ENCODE measurements at places on chromosomes 11 and 22.

DNA sequence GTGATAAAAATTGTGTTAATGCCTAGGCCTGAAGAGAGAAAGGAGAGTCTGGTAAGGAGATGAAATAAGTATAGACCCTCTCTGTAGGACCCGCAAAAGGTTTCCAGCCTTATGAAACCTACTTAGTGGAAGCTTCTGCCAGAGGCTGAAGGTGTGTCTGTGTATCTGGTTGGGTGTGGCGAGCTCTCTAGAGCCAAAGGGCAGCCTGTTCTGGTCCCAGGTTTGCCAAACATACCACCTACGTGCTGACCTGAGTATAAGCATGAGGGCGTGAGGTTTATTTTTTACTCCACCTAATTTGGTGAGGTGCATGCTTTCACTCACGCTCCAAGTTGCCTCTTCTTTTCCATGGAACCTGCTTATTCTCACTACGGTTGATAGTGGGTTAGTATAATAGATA is 5.6 kb downstream of the CSTPP1 start:
- no peak overlapping the region for H3K4me3 ChIP-seq
- no peaks in the 10 kb centered on the region for H3K36me3 ChIP-seq
- H3K27me3 ChIP-seq = no peaks in the 10 kb centered on the region
- H3K27ac ChIP-seq = no peak overlapping the region

GRCh38 chr11:19394525-19395016 is 153.8 kb upstream of the E2F8 start:
- H3K27me3 ChIP-seq = no peaks in the 10 kb centered on the region
- no peak for DNase-seq
- H3K4me1 ChIP-seq = no peaks in the 10 kb centered on the region
- no peak overlapping the region for H3K27ac ChIP-seq

DNA sequence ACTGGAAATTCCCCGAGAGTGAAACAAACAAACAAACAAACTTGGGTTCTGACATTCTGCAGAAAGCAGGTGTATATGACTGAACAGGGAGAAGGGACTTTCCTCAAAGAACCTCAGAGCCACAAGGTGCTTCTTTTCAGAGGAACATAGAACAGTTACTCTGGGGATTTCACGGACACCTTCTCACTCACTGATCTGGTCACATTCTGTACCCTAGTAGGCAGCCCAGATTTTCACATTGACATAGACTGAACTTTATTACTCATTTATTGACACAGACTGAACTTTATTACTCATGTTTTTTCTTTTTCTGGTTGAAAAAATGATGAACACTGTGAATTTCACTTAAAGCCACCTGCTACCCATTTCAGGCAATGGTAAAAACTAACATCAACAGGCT is 263.0 kb downstream of the OPCML start:
- no peak overlapping the region for H3K27ac ChIP-seq
- H3K4me3 ChIP-seq = no peak overlapping the region
- H3K27me3 ChIP-seq = no peaks in the 10 kb centered on the region
- H3K4me1 ChIP-seq = no peaks in the 10 kb centered on the region

GRCh38 chr11:8282631-8283030 is 19.0 kb upstream of the LMO1 start:
- DNase-seq = no peak
- H3K4me3 ChIP-seq = no peak overlapping the region
- H3K36me3 ChIP-seq = no peaks in the 10 kb centered on the region
- H3K27me3 ChIP-seq = no peaks in the 10 kb centered on the region

- DNase-seq = no peak
- no peaks in the 10 kb centered on the region for H3K27me3 ChIP-seq
- peak overlapping the region; percentile 91 for H3K27ac ChIP-seq
- peak overlapping the region; percentile 99 for H3K4me3 ChIP-seq
- peaks cover 16% of the 10 kb centered on the region for H3K4me1 ChIP-seq
Observed at GRCh38 chr11:2401436-2401984, 960 bp downstream of the TSSC4 start.

- peak overlapping the region; percentile 100 for H3K27ac ChIP-seq
- H3K27me3 ChIP-seq = no peaks in the 10 kb centered on the region
- peak; percentile 48 for DNase-seq
Observed at GRCh38 chr22:46086577-46087335, 63.6 kb upstream of the PPARA start.

DNA sequence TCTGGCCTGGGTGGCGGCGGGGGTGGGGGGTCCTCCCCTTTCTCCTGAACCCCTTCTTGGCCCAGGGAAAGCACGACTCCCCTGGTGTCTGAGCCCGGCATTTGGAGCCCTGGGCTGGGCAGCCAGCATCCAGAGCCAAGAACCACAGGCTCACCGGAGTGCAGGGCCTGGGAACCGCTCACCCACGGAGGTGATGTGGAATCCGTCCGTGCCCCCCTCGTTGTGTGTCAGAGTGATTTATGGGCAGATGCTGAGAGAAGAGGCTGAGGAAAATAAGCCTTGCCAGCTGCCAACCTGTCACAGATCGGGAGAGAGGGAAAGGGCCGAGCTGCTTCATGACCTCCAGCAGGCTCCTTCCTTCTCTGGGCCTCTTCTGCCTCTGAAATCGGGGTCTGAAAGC is 33.7 kb downstream of the WNT11 start:
- H3K27me3 ChIP-seq = no peaks in the 10 kb centered on the region
- no peak overlapping the region for H3K27ac ChIP-seq
- no peaks in the 10 kb centered on the region for H3K4me1 ChIP-seq
- H3K4me3 ChIP-seq = no peak overlapping the region

- no peak overlapping the region for H3K4me3 ChIP-seq
- H3K27me3 ChIP-seq = no peaks in the 10 kb centered on the region
- no peak for DNase-seq
- H3K27ac ChIP-seq = no peak overlapping the region
- H3K36me3 ChIP-seq = no peaks in the 10 kb centered on the region
Observed at GRCh38 chr11:9347100-9347499, 32.7 kb upstream of the TMEM41B start.

GRCh38 chr11:117045196-117045595 is 53.0 kb downstream of the SIK3 start:
- no peaks in the 10 kb centered on the region for H3K27me3 ChIP-seq
- no peak overlapping the region for H3K4me3 ChIP-seq
- no peak for DNase-seq

- H3K4me3 ChIP-seq = no peak overlapping the region
- H3K4me1 ChIP-seq = no peaks in the 10 kb centered on the region
- H3K27me3 ChIP-seq = no peaks in the 10 kb centered on the region
- no peak overlapping the region for H3K27ac ChIP-seq
Observed at GRCh38 chr11:19832086-19832750, 119.6 kb downstream of the NAV2 start.

DNA sequence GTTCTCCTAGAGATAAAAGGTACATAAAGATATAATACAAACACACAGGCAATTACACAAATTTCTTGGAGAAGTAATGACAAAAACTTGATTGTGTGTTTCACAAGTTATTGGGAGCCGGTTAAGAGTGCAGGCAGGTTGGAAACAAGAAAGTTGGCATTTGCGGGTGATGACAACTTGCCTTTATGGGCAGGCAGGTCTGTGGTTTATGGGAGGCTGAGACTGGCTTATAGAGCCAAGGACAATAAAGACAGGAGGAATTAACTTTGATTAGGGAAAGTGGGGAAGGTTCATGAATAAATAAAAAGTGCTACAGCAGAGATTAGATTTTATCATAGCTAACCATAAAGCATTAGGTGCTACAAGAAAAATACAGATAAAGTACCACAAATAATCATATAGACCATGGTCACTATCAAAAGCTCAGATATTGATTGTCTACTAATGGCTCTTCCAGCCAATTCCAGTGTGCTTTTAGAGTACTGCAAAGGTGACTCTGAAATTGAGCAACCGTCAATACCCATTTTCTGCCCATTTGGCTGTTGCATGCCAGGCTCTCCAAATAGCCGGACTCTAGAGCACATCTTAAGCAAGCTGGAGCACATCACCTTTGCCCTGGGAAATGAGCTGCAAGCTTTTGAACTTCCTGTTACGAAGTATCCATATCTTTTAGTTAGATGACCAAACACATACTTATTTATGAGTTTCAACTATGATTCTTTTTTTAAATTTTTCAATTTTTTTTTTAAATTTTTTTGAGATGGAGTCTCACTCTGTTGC is 33.9 kb upstream of the GAB2 start:
- DNase-seq = no peak
- H3K27me3 ChIP-seq = no peaks in the 10 kb centered on the region
- no peaks in the 10 kb centered on the region for H3K36me3 ChIP-seq
- H3K27ac ChIP-seq = no peak overlapping the region
- no peak overlapping the region for H3K4me3 ChIP-seq
- H3K4me1 ChIP-seq = no peaks in the 10 kb centered on the region

DNA sequence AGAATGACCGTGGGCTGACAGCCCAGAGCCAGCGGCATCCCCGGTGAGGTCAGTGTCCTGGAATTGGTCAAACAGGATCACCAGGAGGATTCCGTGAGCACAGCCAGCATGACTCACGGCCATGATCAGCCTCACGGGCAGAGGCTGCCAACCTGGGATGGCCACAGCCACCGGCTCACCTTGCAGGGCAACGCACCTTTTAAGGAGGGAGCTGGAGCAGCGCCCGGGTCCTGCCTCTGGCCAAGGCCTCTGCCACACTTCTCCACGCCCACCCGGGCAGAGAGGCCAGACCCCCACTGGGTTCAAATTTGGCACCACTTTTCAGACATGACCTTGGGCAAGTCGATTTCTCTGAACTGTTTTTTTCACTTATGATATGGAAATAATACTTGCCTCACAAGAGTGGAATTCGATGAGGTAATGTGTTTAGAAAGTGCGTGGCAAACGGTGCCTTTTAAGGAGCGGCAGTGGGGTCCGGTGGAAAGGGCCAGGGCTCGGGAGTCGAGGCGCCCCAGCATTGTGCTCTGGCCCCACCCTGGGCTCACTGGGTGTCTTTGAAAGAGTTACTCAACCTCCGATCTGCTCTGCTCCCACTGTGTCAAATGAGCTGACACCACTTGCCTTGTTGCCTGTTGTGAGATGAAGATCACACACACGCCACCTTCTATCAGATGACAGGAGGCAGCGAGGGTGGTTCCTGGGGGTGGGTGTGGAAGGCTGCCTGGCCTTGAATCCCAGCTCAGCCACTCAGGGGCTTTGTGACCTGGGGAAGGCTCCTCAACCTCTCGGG is 16.0 kb downstream of the TXN2 start:
- H3K4me3 ChIP-seq = no peak overlapping the region
- H3K4me1 ChIP-seq = peaks cover 11% of the 10 kb centered on the region
- no peaks in the 10 kb centered on the region for H3K27me3 ChIP-seq

GRCh38 chr22:36979016-36979910 is 40.0 kb downstream of the TST start:
- no peaks in the 10 kb centered on the region for H3K36me3 ChIP-seq
- H3K27ac ChIP-seq = no peak overlapping the region
- no peak overlapping the region for H3K4me3 ChIP-seq
- H3K4me1 ChIP-seq = no peaks in the 10 kb centered on the region
- no peaks in the 10 kb centered on the region for H3K27me3 ChIP-seq

DNA sequence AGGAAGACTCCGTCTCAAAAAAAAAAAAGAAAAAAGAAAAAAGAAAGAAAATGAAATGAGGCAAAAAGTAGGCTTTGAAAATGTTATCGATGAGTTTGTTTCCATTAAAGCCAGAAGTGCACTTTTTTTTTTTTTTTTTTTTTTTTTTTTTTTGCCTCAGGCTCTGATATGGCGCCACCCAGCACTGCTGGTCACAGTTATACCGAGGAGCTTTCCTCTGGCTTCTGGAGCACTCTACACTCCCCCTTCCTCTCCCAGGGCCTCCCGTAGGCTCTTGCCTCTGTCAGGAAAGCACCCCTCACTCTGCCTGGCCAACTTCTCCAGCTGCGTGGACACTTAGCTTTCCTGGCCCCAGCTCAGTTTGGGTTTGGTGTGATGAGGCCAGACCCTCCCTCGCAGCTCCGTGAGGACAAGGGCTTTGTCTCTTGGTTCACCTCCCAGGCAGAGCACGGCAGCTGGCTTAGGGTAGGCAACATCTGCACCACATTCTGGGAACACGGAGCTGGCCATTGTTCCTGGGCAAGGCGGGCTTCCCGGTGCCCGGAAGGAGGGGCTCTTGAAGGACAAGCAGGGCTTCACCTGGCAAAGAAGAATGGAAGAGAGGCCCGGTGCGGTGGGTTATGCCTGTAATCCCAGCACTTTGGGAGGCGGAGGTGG is 16.9 kb downstream of the FADS2 start:
- H3K27me3 ChIP-seq = no peaks in the 10 kb centered on the region
- H3K4me3 ChIP-seq = no peak overlapping the region

DNA sequence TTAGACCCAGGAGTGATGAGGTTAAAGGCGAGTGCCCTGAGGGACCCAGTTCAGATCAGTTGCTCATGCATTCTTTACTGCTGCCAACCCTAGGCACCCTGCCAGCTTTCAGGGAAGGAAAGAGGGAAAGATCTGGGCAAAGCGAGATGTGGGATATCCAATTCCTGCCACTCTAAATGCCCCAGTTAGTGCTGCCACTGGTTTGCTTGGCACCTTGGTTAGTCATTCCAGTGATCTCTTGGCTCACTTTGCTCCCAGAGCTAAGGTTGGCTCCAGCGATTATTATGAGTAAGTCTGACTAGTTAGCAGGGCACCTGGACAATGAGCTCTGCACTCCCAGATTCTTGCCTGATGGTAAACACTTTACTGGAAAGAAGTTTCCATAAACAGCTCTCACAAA is 85.0 kb downstream of the INSC start:
- DNase-seq = no peak
- H3K4me1 ChIP-seq = no peaks in the 10 kb centered on the region
- no peak overlapping the region for H3K27ac ChIP-seq

GRCh38 chr22:44025171-44026065 is 1.3 kb downstream of the PARVB start:
- DNase-seq = no peak
- no peaks in the 10 kb centered on the region for H3K36me3 ChIP-seq
- peak overlapping the region; percentile 32 for H3K4me3 ChIP-seq
- no peaks in the 10 kb centered on the region for H3K27me3 ChIP-seq
- H3K27ac ChIP-seq = peak overlapping the region; percentile 85
- peaks cover 4% of the 10 kb centered on the region for H3K4me1 ChIP-seq

DNA sequence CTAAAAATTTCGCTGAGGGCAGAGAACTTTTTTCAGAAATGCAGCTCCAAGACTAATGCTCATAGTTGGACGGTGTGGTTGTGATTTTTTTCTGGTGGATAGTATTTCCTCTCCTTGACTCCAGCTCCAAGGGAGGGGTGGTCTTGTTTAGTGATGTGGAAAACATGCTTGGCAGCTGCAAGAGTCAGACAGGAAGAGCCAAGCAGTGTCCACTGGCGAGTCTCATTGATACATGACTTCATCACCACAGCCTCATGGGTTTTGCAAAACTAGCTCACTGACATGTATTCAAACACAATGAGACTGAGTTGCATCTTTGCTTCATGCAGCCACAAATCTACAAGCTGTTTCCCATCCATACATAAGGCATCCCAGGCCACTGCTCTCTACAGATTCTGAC is 7.3 kb upstream of the KCNJ1 start:
- H3K4me1 ChIP-seq = no peaks in the 10 kb centered on the region
- no peak overlapping the region for H3K4me3 ChIP-seq
- no peak for DNase-seq
- no peaks in the 10 kb centered on the region for H3K36me3 ChIP-seq
- H3K27me3 ChIP-seq = no peaks in the 10 kb centered on the region

DNA sequence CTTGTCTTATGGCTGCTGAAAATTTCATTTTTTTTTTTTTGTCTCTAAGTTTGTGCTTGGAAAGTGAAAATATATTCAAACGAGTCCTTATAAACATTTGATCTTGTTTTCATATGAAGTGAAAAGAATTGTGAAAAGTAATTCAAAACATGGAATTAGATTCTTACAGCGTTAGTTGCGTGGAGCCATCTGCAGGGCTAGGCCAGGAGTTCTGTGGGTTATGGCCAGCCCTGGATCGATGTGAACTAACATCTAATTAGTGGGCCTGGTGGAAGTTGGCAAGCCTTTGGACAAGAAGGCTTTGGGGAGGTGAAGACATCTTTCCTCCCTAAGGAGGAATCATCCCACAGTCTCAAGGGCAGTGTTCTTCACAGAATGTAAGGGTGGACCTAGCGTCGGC is 37.2 kb downstream of the PARVA start:
- H3K27ac ChIP-seq = peak overlapping the region; percentile 94
- no peaks in the 10 kb centered on the region for H3K36me3 ChIP-seq
- DNase-seq = no peak
